ENCODE measurements at places on chromosomes 6 and 20.

DNA sequence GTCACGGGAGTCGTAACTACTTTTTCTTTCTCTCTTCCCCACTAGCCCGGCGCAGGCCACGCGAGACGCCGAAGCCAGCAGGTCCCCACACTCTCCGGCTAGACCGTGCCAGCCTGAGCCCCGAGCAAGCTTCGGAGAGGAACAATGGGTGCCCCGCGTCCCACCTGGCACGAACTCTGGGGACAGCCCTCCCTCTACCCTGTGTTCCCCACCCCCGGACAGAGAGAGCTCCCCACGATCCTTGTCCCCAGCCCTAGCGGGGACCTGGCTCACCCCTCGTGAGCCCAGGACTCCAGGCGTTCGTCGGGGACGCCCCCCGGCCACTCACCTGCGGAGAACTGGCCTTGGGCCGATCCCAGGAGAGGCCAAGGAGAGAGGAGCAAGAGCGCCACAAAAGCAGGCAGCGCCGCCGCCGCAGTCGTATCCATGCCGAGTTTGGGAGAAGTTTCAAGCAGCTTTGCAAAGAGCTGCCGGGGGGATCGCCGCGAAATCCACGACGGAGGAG, 416 bp downstream of the PTPRK start:
- DNase-seq: no peak

DNA sequence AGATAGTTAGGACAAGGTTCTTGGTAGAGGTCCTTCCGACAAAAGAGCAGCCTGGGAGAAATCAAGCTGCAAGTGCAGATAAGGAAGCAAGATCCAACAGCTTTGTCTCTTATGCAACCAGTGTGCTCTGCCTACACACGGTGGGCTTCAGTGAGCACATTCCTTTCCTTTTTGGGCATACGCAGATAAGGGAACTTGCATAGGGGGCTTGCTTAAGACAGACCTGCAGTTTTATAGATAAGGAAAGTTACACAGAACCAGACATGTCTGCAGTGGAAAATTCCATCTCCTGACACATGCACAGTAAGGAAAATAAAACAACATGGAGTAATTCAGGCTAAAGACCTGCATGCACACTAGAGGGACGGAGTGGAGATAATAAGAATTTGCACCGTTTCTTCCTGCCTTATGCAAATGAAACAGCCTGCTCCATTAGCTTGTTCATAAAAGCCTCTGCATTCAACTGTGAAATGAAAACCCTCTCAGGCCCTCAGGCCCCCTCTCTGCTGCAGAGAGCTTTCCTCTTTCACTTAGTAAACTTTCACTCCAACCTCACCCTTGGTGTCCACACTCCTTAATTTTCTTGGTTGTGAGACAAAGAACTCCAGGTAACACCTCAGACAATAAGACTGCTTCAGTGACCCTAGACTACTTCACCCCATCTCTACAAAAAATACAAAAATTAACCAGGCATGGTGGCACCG, 97.5 kb upstream of the MYLIP start:
- DNase-seq: no peak

- DNase-seq: no peak
Observed at GRCh38 chr6:41675176-41675775, 37.0 kb downstream of the MDFI start.

GRCh38 chr6:134394905-134395304, 77.0 kb upstream of the SGK1 start:
- no peak for DNase-seq

- no peak for DNase-seq
Observed at GRCh38 chr6:110795271-110795670, 20.0 kb downstream of the CDK19 start.

DNA sequence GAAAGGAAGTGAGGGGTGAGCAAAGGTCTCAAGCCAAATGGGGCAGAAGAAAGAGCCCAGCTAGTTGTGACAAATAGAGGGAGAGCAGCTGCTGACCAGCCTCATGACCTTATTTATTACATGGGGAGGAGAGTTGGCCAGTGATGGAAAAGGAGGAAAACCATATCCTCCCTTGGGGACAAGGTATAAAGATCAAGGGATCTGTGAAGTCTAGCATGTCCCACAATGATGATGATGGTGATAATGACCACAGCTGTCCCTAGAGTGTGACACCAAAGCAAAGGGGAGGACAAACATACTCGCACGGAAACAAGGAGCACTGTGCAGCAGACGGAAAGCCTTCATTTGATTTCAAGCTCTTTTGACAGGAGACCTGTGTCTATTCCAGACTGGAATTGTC, 190.4 kb upstream of the MCHR2 start:
- DNase-seq: no peak

DNA sequence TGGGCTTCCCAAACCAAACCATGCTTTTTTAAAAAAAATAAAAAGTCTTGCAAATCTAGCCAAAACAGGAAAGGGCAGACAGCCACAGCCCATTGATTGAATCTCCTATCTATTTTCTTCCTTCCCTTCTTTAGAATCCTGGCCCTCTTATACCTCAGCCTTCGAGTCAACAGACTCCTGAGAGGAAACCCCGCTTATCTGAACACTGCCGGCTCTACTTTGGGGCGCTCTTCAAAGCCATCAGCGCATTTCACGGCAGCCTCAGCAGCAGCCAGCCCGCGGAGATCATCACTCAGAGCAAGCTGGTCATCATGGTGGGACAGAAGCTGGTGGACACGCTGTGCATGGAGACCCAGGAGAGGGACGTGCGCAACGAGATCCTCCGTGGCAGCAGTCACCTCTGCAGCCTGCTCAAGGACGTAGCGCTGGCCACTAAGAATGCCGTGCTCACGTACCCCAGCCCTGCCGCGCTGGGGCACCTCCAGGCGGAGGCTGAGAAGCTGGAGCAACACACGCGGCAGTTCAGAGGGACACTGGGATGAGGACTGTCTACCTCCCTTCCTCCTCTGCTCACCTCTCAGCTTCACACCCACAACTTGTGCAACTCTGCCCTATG, 10.1 kb upstream of the RTF2 start:
- DNase-seq: no peak

DNA sequence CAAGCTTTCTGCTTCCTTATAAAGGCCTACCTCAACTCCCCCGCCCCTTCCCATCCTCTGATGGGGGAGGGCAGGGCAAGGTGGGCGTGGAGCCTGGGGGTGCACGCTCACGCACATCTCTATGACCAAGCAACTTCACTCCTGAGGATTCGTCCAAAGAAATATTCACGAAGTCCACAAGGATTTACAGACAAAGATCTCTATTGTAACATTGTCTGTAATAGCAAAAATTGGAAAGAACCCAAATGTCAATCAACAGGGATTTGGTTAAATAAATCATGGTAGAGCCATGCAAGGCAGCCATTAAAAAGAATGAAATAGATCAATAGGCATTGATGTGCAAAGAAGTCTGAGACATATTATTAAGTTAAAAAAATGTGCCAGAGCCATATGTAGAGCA, 130.4 kb upstream of the AFDN start:
- DNase-seq: no peak

DNA sequence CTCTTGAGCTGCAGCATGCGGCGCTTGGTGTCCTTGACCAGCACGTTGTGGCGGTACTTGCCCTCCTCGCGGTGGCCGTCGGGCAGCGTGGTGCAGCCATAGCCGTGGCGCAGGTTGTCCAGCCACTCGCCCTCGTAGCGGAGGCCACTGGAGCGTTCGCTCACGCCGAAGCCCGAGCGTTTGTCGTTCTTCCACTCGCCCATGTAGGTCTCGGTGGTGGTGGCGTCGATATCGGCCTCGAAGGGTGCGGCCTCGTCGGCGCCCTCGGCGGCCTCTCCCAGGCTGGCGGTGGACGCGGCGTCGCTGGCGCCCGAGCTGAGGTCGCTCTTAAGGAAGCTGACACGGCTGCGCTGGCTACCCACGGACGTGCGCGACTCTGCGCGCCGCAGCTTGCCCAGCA, 27.3 kb downstream of the JPH2 start:
- no peak for DNase-seq

DNA sequence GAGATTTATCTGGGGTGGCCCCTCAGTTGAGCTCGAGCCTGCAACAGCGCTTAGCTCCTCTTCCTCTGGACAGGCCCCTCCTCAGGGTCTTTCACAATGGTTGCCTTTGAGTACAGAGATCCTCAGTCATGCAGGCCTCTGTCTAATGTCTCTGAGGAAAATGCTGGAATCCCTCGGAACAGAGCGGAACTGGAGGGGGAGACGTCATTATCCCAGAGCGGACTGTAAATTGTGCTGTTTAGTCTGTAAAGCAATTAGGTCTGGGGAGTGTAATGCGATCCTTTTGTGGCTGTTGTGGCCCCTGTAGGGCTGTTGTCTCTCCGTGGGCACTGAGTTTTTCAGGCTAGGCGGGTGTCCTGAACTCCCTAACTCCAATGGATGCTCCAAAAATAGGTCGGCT, 15.0 kb upstream of the DAAM2 start:
- DNase-seq: no peak

GRCh38 chr6:39206250-39206721, 23.0 kb downstream of the KCNK5 start:
- DNase-seq: peak; percentile 23

GRCh38 chr6:108071736-108072276, 2.7 kb downstream of the OSTM1 start:
- DNase-seq: no peak

DNA sequence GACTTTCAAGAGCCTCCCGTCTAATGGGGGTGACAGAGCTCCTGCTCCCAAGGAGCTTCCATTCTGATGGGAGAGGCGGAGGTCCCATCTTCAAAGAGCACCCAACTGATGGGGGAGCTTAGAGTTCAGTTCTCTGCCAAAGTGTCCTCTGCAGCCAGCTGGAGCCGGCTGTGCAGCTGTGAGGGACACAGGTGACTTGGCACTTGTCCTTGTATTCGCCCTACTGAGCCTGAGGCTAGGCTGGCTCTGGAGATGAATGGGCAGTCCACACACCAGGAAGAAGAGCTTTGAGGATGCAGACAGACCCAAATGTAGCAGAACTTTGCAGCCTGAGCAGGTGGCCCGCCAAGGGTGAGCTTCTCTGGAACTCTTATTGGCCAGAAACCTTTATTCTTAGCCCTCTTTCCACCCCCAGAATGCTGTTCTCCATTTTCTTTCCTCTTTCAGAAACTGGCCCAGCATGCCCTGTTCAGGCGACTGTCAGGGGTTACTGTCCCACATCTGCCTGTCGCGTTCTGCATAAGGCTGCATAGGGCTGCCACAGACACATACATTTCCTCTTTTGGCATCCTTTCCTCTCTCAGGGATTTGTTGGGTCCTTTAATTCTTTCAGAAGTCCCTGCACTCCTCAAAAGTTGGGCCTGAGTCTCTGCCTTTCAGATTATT, 108.7 kb upstream of the LRFN2 start:
- no peak for DNase-seq

- DNase-seq: no peak
Observed at GRCh38 chr20:6439737-6440442, 317.1 kb upstream of the FERMT1 start.

GRCh38 chr6:108888052-108888451, 39.8 kb downstream of the ARMC2 start:
- no peak for DNase-seq

DNA sequence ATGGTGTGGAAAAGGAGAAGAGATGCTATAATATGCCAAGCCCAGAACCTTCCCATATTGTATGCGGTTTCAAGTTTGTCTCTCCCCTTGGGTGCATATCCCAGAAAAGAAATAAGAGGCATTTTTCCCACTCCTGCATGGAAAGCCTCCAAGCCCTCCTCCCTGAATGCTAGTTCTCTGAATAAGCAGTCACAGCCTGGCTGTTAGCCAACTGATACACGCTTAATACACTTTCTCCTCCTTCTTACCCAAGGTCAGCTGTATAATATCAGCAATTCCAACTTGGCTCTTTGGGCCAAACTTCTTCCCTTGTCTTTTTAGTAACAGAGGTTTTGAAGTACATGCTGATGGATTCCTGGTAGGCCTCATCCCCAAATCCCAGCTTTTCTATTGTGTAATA, 440.1 kb downstream of the EPHA7 start:
- DNase-seq: no peak

GRCh38 chr6:25553502-25553901, 98.5 kb upstream of the SCGN start:
- no peak for DNase-seq

DNA sequence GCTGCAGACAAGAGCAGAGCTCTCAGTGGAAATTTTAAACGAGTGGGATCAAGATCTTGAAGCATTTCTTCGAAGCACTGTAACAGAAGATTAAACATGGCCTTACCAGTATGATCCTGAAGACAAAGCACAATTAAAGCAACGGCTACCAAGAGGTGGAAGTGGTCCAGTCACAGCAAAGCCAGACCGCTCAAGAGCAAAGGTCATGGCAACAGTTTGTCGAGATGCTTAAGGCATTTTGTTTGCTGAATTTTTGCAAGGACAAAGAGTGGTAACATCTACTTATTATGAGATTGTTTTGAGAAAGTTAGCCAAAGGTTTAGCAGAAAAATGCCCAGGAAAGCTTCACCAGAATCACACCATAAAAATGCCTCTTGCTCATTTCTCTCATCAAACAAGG, 153.4 kb upstream of the CARMIL1 start:
- DNase-seq: no peak

DNA sequence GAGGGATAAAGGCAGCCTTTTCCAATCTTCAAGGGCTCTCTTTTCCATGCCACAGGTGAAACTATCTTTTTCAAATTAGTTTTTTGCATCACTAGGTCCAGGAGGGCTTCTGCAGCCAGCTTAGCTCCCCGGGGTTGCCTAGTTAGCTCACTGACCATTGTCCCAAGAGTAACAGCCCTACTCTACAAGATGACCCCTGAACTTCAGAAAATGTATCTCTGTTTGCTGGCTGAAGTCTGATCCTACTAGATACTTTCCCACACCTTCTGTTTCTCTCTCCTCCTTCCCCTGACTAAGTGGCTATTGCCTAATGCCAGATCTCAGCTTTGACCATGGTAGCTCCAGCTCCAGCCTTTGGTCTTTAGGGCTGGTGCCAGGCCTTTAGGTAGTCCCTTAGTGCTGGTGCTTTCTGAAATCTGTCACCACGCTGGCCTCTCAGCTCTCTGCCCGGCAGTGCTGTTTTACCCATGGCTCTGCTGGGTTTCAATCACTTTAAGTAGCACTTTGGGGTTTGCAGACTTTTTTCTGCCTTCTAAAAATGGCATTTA, 255.1 kb downstream of the RNGTT start:
- DNase-seq: peak; percentile 18

DNA sequence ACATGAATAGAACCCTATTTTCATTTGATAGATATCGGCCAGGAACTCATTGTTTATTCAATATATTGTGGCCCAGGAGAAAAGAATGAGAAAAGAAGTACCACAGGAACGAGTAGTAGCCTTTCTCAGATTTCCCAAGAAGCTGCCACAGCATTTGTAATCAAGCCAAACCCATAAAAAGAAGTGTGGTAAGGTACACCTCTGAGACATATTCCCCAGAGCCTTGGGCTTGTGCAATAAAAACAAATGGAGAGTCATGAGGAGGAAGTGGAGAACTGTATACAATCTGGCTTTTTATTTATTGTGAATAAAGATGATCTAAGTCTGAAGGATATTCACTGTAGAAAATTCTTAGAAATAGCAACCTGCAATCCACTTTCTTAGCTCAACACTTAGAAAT, 36.7 kb downstream of the KIF6 start:
- DNase-seq: peak; percentile 49

DNA sequence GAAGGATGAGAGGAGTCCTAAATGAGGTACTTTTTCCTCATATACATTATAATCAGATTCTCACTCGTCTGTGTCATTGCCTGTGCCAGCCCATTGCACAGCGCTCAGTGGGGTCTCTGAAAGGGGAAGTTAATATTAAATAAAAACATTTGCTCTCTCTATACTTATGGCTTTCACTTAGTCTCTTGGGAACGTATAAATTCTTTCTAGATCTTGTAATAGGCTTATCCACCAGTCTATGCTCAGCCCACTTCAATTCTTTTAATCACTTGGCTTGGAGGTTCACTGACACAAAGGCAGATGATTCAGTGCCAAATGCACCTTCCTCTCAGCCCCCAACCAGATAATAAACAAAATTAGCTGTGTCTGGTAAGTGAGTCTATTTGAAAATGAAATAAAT, 164.3 kb upstream of the OGFRL1 start:
- DNase-seq: no peak

Data from NCI-H226 (cell line).